Suprapubic skin (tissue), 4 donors: ENCODE measurements at places on chromosomes 16 and 17. TPM values are rescaled to one million over a fixed set of nuclear protein-coding genes. Genes with fewer than 3 reads are reported as not detected.

DNA sequence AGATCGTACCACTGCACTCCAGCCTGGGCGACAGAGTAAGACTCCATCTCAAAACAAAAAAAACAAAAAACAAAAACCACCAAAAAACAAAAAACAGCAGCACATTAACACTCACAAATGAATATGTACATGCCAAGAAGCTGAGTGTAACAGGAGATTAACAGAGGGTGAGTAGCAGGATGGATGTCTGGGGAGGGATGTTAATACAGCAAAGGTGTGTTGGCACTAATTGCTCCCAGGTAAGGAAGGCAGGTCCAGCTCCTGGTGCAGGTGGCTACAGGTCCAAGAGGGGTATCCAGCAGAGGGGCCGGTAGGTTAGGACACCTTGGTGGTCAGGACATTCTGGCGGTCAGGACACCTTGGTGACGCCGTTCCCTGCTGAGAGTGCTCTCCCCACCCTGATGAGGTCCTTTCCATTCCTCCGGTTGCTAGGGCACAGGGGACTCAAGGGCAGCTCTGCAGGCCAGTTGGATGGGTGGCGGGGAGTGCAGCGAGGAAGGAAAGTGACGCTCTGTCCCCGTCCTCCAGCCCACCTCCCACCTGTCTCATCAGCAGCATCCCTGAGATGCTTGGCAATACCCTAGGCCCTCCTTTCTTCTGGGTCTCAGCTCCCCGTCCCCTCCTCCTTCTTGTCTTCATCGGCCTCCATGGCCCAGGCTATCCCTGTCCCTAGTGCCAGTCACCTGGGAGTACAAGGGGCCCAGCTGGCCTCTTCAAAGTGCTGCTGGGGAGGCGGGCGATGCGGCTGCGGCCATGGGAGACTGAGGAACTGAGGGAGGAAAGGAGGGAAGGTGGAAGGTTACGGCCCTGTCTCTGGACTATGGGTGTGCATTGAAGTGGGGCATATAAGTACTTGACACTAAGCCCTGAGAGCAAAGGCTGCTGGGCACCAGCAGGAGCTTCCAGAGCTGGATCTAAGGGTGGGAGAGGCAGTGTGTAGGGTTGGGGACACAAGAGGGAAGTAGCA, 10.7 kb upstream of the GFAP start:
- DNase-seq: no peak

GRCh38 chr17:65294181-65294719, 157.1 kb downstream of the RGS9 start:
- DNase-seq: no peak

KRTAP9-4 gene
- total RNA-seq: 18.8 TPM

KRT32 gene
- 18.0 TPM for total RNA-seq

GRCh38 chr16:71956486-71956885, 43.7 kb downstream of the PKD1L3 start:
- no peak for DNase-seq

GRCh38 chr17:16652847-16653366, 743 bp downstream of the ZNF624 start:
- DNase-seq: no peak

DNA sequence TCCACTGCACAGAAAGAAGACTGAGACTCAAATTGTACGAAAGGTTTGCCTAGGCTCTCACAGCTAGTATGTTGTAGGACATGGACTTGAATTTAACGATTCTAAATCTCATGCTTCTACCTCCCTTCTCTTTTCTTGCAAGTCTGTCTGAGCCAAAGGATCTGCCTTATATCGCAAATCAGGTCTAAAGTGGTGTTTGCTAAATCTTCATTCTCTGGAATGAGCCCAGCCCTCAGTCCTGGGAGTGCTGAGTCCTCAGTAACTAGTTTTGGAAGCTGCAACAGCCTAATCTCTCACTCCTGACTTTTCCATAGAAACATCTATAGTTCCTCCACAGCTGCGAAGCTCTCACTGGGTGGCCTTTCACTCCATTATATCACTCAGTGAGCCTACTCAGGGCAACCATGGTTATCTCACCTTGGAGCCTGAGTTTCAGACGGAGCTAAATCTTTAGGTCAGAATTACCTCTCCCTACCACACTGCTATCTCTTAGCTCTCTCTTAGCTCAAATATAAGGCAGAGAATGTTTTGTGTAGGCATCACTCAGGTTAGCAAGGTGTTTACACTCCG, 575.5 kb upstream of the C16orf82 start:
- DNase-seq: no peak

DNA sequence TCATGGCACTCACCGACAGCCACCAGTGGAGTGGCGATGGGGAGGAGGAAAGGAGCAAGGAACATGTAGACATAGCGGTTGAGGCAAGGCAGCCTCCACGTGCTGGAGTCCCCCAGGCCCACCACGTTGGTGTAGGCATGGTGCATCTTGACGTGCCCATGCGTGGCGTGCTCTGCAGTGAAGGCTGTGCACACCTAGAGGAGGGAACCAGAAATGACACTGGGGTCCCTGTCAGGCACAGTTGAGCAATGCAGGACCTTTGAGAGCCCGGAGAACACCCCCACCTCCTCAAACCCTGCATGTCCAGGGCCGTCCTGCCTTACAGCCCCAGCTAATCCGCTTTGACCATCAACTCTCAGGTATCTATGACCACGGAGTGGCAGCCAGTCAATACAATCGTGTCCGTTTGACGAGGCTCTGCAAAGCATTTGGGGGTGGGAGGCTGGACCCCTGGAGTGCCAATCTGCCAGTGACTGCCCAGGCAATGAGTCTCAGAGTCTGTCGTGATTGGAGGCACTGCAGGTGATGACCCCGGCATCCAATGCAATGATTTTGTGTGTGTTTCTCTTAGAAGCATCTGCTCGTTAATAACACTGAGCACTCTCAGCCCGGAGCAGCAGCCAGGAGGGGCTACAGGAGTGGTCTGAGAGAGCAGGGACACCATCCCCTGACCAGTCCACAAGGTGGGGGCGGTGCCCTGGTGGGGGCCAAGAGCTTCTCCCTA, 9.9 kb upstream of the FDXR start:
- DNase-seq: no peak

- DNase-seq: no peak
These were observed 24.9 kb downstream of the DCUN1D3 start for GRCh38 chr16:20875355-20875650.

DNA sequence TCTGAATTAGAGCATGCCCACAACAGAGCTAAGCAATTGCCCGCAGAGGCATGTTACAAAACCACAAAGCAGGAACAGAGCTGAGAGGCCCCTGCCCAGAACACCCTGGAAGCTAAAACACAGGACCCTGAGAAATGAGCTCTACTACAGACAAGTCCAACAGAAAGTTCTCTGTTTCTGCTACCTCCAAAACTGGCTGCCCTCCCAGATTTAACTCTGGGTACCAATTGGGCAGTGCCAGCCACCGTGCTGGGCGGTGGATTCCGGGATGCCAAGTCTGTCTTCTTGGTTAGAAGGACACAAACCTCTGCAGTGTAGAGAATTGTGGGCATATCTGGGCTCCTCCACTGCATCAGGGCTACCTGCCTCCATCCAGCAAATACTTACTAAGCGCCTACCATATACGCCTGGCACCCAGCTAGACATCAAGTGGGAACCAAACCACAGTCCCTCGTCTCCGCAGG, 1.0 kb downstream of the CMTM4 start:
- DNase-seq: no peak

DNA sequence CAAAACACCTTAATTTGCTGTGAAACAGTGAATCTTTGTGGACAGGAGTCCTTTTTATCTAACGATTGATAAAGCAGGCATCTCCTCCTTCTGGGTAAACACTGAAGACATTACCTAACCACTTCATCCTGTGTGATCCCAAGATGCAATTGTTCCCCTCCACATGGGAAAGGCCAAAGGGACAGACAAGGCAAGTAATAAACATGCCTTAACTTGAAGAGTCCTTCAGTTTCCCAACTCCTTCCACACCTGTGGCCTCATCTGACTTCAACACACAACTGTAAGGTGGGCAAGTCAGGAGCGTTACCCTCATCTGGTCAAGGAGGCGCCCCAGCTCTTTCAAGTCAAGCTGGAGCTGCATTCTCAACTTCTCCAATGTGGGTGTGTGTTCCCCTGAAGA, 278.6 kb downstream of the ABCC12 start:
- DNase-seq: no peak

DNA sequence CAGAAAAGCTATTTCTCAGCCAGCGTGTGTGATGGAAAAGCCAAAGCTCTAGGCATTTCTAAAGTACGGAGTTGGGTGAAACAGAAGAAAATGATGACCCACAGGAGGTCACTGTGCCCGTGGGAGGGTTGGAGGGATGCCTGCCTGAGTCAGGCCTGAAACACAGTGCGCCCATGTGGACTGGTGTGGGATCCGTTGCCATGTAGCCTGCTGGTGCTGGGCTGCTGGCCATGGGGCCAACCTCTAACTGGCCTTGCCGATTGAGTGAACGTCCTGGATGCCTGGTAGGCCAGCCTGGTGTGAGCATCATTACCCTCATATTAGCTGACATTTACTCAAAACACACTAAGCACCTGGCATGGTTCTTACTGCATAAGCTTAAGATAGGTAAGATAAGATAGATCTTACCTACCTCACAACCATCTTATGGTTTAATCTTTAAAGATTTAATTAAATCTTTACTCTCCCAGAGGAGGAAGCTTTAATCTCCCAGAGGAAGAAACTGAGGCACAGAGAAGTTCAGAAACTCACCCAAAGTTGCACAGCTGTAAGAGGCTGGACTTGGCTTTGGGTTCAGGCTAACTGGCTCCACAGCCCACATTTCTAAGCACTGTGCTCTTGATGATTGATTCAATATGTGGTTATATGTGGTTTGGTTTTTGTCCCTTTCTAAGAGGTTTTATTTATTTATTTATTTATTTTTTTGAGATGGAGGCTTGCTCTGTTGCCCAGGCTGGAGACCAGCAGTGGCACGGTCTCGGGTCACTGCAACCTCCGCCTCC, 15.7 kb downstream of the MGAT5B start:
- DNase-seq: no peak

DNA sequence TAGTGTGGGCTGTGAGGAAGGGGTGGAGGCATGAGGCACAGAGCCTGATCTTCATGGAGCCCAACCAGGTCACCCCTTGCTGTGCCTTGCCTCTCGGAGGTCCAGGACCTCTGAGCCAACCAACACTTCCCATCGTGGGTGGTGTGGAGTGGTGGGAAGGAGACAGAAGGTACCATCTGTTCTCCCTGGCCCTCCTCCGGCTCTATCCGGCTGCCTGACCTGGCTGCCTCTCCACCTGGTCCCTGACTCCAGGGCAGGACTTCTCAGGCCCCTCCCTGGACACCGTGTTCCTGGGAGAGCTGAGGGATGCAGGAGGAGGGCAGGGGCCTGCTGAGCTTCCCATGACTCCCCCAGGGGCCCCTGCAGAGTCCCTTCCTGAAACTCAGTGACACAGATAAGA, 3.9 kb downstream of the PDK2 start:
- DNase-seq: no peak

FADS6 gene
- total RNA-seq: 11.6 TPM

GRCh38 chr17:19733953-19734526, 14.1 kb downstream of the ALDH3A1 start:
- DNase-seq: no peak

CLEC18B gene
- 0.72 TPM for total RNA-seq

DNA sequence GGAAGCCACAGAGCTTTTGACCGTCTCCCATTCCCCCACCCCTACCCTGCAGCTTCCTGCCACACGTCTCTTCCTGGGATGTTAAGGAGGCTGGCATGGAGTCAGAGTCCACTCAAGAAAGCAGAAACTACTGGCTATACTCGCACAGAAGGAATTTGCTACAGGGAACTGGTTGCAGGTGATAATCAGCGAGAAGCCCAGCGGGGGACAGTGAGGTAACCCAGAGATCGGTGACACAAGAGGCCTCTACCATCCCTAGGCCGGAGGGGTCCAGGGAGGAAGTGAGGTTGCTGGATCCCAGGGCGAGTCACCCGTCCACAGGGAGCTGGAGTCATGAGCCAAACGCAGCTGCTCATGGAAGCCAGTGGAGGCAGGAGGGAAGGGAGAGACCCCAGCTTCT, 93.7 kb downstream of the SDK2 start:
- DNase-seq: no peak

DNA sequence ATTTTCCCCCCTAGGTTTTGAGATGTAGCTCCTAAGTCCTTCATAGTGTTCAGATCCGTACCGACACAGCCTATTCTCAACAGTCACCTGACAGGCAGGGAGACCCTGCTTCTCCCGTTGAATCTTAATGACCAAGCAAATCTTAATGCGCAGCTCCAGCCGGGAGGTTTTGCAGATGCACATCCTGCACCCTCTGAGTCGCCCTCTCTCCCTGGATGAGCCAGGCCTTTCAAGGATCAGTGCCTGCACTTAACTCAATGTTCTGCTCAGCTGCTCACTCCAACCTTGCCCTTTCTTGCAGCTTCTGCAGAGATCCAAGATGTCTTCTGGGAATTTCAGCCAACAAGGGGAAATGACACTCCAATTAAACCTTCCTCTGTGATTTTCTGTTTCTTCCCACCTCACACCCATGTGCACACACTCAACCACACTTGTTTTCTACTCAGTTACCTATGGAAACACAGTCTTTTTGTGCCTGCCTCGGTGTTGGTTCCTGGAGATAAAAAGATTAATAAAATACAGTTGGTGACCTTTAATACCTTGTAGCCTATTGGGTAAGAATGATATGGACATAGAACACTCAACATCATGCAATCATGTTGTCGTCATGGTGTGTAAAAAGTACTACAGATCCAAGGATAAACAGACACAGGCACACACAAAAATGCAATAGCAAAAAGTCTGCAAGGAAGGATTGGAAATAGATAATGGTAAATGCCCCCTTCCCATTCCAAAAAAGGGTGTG, 76.9 kb upstream of the DYNLRB2 start:
- no peak for DNase-seq

DNA sequence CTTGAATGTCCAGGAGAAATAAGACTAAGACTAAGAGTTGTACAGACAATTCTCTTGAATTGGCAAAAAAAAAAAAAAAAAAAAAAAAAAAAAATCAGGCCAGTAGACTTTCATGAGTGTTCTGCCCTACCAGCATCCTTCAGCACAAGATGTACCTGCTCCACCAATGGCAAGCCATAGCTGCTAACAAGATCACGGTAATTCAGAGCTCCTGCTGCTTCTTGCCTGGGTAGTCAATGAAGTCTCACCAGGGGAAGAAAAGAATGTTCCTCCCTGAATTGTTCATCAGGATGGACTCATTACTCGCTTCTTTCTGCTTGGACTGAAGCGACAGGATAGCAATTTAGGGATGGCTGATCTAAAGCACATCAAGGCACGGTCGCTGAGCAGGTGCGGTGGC, 31.1 kb upstream of the APOH start:
- no peak for DNase-seq

GRCh38 chr17:19312406-19312805, 50.1 kb downstream of the B9D1 start:
- no peak for DNase-seq

- no peak for DNase-seq
These were observed 28.2 kb downstream of the MAP1LC3B start for GRCh38 chr16:87420026-87421002.

CCDC92B gene
- total RNA-seq: 1.1 TPM

- DNase-seq: no peak
These were observed 8.4 kb downstream of the TMEM95 start for GRCh38 chr17:7363311-7363710.

TM4SF5 gene
- not detected for total RNA-seq

- DNase-seq: no peak
These were observed 25.9 kb downstream of the USP7 start for GRCh38 chr16:8937803-8938202.

GRCh38 chr16:57507136-57508034, 21.1 kb upstream of the DOK4 start:
- no peak for DNase-seq

GRCh38 chr16:57802341-57803133, at the start of gene KIFC3:
TSS of gene KIFC3 (minus strand) at chr16:57802491. CDS start at chr16:57798243, 4,248 bp downstream.
- DNase-seq: peak; percentile 90
